Glomerular endothelial cell (primary cell): ENCODE measurements at places on chromosomes 6 and 20.

DNA sequence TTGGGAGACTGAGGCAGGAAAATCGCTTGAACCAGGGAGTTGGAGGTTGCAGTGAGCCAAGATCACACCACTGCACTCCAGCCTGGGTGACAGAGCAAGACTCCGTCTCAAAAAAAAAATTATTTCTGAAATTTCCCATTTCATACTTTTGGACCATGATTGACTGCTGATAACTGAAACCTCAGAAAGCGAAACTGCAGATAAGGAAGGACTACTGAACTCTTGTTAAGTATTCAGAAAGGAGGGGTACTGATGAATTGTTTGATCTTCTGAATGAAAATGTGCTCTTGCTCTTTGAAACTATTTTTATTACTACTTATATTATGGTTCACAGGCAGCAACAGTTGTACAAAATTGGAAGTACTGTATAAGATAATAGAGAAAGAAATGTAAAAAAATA, 69.0 kb downstream of the HDGFL1 start:
- no peak for DNase-seq

- no peak for DNase-seq
Measured at GRCh38 chr20:53834062-53834442, 236.3 kb downstream of the BCAS1 start.

- no peak for DNase-seq
Measured at GRCh38 chr6:168908887-168909286, 344.8 kb downstream of the THBS2 start.

GRCh38 chr20:62885896-62886708, 24.5 kb upstream of the TCFL5 start:
- no peak for DNase-seq

DNA sequence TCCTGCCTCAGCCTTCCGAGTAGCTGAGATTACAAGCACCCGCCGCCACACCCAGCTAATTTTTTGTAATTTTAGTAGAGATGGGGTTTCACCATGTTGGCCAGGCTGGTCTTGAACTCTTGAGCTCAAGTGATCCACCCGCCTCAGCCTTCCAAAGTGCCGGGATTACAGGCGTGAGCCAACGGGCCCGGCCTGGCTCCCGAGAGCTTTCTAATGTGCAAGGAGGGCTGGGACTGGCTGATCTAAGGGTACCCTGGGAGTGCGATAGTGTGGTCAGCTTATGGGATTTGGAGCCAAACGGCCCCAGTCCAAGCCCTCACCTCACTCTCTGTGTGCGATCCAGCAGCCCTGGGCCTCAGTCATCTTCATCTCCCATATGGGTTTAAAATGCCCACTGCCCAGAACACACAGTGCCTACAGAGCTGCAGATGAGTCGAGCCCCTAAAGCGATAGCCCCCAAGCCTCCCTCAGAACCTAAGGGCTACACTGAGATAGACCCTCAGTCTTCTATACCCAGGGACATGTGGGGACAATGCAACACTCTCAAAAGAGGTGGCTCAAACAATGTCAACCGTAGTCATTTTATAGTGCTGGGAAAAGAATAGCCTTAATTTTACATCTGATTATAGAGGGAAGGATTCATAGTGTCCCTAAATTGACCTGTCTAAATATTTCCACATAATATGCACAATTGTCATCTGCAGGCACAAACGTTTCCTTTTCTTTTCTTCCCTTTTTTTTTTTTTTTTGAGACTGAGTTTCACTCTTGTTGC, 50.1 kb downstream of the SSR1 start:
- no peak for DNase-seq

DNA sequence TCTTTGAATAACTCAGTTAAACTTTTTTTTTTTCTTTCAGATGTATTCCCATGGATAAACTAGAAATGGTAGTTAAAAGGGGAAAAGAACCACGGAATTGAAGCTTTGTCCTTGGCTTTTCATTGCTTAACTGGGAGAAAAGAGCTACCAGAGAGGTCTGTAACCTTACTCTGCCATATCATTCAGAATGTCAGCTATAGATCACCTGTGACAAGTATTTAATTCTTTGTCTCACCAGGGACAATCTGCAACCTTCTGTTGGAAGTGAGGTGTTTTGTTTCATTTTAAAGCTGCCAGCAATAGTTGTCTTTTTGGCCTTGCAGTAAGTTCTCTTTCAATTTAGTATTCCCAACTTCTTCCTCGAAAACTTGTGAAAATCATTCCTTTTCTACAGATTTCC, 618.4 kb downstream of the FRK start:
- no peak for DNase-seq

- DNase-seq: no peak
Measured at GRCh38 chr6:52537001-52537753, 39.7 kb downstream of the TRAM2 start.

- DNase-seq: no peak
Measured at GRCh38 chr6:32244946-32245398, 21.1 kb upstream of the NOTCH4 start.

DNA sequence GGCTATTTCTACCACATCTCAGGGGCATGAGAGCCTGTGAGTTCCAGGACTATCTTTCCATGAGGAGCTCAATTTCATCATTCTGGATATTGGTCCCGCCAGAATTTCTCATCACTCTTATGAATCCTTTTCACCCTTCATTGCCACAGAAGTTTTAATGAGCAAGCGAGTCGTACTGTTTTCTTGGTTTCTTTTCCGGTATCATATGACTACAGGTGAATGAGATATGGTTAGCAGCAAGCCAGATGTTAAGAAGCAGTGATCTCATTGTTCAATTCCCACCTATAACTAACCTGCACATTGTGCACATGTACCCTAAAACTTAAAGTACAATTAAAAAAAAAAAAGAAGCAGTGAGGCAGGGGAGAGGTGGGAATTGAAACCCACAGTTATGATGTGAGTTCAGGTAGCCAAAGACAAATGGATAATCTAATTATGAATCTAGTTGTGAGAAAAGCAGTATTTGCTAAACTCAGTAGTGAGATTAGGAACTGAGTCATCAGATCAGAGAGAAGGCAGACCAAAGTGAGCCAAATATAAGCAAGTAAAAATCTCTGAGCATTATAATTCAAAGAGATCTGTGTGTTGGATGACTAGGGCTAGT, 78.0 kb upstream of the ELOVL5 start:
- no peak for DNase-seq

- no peak for DNase-seq
Measured at GRCh38 chr6:19731282-19731681, 105.9 kb upstream of the ID4 start.

GRCh38 chr20:29750268-29750899, 1507.1 kb upstream of the DEFB115 start:
- no peak for DNase-seq

GRCh38 chr6:142242269-142242668, 59.5 kb upstream of the ADGRG6 start:
- no peak for DNase-seq

DNA sequence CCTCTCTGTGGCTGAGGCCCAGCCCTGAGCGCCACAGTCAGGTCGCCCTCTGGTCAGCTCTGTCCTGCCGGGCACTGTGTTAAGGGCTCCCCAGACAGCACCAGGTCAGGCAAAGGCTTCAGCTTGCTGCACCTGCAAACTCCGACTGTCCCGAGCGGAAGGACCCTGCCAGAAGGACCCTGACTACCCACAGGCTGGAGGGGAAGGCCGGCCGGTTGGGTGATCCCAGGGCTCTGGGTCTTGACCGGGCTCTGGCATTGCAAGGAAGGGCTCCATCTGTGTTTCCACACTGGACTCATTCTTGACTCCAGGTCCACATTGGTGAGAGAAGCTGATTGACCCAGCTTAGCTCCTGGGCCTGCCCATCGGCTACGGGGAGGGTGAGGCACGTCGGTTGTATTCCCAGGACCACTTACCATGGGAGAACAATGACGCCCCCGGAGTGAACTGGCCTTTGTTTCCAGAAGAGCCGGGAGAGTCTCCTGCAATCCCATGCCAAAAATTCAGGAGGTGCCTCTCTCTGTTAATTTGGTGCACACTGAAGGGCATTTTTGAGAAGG, 229.8 kb downstream of the TAF4 start:
- DNase-seq: no peak

- no peak for DNase-seq
Measured at GRCh38 chr6:26754212-26754611, 94.7 kb upstream of the ZNF322 start.

- no peak for DNase-seq
Measured at GRCh38 chr6:125453516-125453915, 151.7 kb upstream of the HDDC2 start.
